ENCODE measurements at places on chromosomes 3 and 15. TPM values are rescaled to one million over a fixed set of nuclear protein-coding genes. Genes with fewer than 3 reads are reported as not detected.

DNA sequence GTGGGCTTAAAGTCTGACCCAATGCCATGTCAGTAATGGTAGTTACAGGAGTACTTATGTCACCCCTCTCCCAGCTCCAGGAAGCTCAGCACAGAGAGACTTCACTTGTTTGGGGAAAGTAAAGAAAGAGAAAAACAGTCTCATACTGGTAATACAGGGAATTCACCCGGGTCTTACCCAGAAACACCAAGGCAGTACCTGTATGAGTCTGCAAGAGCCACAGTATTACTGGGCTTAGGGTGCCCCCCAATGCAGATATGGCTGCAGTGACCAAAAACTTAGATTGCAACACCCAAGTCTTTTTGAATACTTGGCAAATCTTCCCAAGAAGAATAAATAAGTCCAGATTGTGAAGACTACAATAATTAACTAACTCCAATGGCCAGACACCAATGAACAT is 622.1 kb downstream of the IGSF11 start:
- H3K27me3 ChIP-seq = peaks cover 11% of the 10 kb centered on the region
- no peak overlapping the region for H3K27ac ChIP-seq
- H3K4me3 ChIP-seq = no peak overlapping the region
- H3K4me1 ChIP-seq = no peaks in the 10 kb centered on the region
- H3K36me3 ChIP-seq = no peaks in the 10 kb centered on the region

GRCh38 chr3:49654955-49655556 is 19.1 kb upstream of the APEH start:
- H3K4me1 ChIP-seq = no peaks in the 10 kb centered on the region
- H3K27ac ChIP-seq = no peak overlapping the region
- peaks cover 2% of the 10 kb centered on the region for H3K27me3 ChIP-seq
- no peak for DNase-seq
- H3K4me3 ChIP-seq = no peak overlapping the region
- H3K36me3 ChIP-seq = peaks cover 1% of the 10 kb centered on the region

GRCh38 chr3:188578576-188579363 is 424.8 kb downstream of the LPP start:
- H3K4me1 ChIP-seq = peaks cover 41% of the 10 kb centered on the region
- peaks cover 3% of the 10 kb centered on the region for H3K36me3 ChIP-seq
- H3K27ac ChIP-seq = peak overlapping the region; percentile 92
- H3K27me3 ChIP-seq = no peaks in the 10 kb centered on the region
- no peak for DNase-seq

DNA sequence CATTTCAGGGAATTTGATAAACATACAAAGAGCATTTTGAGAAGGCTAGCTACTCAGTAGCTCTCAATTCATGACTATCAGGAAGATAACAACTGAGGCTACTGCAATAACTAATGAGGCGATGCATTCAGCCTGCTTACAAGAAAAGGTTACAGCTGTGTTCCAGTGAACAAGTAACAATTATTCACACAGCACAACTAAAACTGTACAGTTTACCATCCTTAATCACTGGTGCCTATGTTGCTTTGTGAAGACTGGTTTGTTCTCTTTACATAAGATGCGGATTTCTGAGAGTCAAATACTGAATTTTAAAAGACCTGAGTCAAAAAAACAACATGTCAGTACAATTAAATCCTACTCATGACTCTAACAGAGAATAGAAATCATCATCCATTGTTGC is 526.3 kb downstream of the OTOL1 start:
- peaks cover 2% of the 10 kb centered on the region for H3K27me3 ChIP-seq
- H3K36me3 ChIP-seq = no peaks in the 10 kb centered on the region
- no peak for DNase-seq
- peaks cover 12% of the 10 kb centered on the region for H3K4me1 ChIP-seq
- H3K27ac ChIP-seq = no peak overlapping the region
- H3K4me3 ChIP-seq = no peak overlapping the region

DNA sequence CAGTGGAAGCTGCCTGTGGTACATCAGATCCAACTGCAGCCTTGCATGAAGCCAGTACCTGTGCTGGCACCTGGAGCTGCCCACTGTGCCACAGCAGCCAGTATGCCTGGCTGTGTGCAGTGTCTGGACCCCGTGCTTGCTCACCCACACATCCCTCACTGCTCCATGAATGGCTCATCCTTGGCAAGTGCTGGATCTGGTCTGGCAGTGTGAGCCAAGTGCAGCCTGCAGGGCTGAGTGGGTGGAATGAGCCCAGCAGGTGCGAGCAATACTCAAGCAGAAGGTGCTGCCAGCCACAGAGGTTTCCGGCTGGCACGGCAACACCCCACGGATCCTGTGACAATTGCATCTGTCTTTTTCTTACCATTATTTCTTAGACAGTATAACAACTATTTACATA is 488.2 kb upstream of the ROBO2 start:
- H3K27ac ChIP-seq = no peak overlapping the region
- no peaks in the 10 kb centered on the region for H3K36me3 ChIP-seq
- peaks cover 12% of the 10 kb centered on the region for H3K4me1 ChIP-seq
- no peak overlapping the region for H3K4me3 ChIP-seq
- H3K27me3 ChIP-seq = no peaks in the 10 kb centered on the region

The DUOXA1 gene
- total RNA-seq = 0.82 TPM

The FEZF2 gene
- not detected for total RNA-seq

The CTXND1 gene
- total RNA-seq = not detected

Measured in chondrocyte (in vitro differentiated cells).